ENCODE measurements at places on chromosomes 2 and 18.

GRCh38 chr2:165469417-165469816 is at the start of gene CSRNP3:
CSRNP3 (plus strand) TSS chr2:165469698; CDS start chr2:165595066, 125,368 bp downstream.
- DNase-seq: no peak

- no peak for DNase-seq
Observed at GRCh38 chr18:42067518-42067917, 112.5 kb downstream of the PIK3C3 start.

- DNase-seq: no peak
Observed at GRCh38 chr18:40877096-40877495, 1077.9 kb upstream of the PIK3C3 start.

DNA sequence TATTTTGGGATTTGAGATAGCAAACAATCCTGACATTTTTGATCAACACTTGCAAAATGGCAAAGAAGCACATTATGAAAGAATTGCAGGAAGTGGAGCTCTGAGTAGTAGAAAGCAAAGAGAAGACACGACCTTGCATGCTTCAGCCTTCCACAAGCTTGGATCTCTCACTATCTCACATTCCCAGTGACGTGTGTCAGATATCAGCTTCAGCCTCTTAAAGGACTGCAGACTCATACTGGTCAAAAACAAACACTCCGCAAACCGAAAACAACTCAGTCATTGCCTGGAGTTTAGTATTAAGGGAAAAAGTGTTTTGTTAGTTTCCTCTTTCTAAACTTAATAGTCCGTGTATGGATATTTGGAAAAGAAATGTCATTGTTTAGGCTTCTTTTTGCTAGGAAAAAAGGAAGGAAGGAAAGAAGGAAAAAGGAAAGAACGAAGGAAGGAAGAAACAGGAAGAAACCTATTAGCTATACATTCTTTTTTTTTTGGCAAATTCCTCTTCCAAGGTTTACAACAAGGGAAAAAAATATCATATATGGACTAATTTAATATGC is 32.6 kb upstream of the SLC40A1 start:
- DNase-seq: no peak

- no peak for DNase-seq
Observed at GRCh38 chr2:236867441-236868260, 218.0 kb upstream of the COPS8 start.

GRCh38 chr2:177188482-177189469 is 23.8 kb upstream of the HNRNPA3 start:
- DNase-seq: no peak

DNA sequence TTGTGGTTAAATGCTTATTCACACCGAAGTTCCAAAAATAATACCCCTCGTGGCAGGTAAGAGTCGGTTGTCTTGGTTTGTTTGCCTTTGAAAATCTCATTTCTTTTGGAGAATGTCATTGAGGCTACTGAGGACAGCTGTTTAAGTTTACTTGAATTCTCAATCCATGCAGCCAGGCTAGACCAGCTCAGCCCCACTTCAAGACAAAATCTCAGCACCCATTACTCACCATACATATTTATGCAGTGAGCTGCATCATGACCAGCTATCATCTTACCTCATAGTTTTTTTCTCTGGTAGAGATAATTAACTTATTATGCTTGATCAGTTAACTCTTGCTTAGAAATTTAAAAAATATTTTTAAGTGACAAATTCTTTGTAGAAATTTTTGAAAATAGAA is 115.9 kb downstream of the HAUS1 start:
- DNase-seq: no peak

DNA sequence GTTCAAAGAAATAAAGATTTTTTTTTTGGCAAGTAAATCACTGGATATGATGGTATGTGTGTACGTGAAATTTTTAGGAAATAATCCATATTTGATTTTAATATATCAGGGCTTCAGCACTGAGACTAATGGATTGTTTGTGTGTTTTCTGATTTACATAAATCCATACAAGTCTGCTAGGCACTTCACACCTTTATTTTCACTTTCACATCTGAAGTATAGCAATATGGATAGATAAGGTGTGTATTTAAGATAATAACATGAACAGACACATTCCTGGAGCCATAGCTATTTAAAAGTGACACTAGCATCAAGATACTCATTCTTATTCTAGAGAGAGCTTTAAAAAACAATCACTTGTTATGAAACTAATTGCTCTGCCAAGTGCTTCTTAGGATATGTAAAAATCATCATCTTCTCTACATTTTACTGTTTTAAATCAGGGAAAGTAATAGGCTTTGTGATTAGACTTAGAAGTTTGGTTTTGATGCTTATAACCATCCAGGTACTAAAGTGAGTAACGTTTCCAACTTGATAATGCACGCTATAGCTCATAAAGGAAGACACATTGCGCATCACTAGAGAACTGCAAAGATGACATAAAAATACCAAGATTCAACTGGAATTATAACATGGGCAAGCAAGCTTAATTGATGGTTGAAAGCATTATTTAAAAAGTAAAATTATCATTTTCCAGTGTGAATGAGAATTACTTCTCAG is 208.9 kb downstream of the ZEB2 start:
- DNase-seq: no peak

DNA sequence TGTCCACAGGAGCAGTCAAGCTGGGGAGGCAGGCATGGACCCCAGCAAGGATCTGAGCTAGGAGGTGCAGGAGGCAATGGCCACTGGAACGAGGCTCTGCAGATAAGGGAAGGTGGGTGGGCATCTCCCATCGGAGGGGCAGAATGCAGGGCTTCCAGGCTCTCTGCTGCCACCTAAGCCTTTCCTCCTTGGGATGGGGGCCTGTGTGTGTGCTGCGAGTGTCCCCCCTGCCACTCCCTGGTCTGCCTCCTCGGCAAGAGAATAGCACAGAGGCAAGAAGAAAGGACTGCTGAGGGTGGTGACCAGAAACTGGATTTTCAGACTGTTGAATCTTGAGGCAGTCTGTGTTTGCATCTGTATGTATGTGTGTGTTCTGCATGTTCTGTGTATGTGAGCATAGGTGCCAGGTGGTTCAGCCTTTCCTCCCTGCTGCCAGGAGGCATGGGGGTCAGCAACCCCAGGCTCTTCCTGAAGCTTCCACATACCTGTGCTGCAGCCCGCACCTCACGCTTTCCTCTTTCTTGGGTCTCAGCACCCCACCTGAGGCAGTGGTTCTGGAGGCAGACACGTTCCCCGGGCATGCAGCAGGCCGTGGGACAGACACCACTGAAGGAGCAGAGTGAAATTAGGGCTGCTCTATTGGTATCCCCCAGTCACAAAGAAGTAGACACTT is 86.7 kb downstream of the EPAS1 start:
- DNase-seq: no peak

DNA sequence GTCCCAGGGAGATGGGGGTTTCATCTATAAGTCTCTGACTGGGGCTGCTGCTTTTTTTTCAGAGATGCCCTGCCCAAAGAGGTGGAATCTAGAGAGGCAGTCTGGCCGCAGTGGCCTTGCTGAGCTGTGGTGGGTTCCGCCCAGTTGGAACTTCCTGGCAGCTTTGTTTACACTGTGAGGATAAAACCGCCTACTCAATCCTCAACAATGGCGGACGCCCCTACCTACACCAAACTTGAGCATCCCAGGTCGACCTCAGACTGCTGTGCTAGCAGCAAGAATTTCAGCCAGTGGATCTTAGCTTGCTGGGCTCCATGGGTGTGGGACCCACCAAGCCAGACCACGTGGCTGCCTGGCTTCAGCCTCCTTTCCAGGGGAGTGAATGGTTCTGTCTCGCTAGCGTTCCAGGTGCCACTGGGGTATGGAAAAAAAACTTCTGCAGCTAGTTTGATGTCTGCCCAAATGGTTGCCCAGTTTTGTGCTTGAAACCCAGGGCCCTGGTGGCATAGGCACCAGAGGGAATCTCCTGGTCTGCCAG is 152.6 kb upstream of the CYP26B1 start:
- DNase-seq: no peak

DNA sequence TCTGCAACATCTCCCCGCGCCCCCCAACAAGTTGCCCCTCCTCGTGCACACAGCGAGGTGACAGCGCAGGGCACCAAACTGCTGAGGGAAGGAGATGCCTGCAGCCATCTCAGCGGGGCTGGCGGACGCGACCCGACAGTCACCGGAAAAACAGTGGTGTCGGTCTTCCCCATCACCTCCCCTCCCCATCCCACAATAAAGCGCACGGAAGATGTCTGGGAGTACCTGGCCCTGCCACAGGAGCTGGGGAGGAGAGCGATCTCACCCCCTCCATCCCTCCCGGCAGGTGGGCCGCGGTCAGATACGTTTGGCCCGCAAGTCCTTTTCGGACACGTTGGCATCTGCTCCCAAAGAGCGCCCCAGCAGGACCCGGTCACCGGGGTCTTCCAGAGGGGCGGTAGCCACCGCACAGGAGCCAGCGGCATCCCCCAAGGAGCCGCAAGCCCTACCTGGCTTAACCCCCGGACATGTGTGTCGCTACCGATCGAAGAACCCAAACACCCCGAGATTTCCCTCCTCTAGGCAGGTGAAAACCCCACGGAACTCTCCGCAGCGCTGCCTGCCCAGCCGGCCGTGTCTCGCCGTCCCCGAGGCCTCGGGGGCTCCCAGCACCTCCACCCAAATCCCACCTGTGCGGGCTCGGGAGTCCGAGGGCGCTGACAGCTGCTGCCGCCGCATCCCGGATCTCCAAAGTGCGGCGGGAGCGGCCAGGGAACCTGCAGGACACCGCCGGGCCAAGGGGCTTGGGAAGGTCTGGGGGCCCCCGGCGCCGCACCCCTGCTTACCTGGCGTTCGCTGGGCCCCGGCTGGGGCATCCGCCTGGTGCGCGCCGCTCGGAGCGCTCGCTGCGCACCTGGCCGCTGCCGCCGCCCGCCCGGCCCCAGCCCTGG is 657 bp downstream of the ATP8B1 start:
- DNase-seq: no peak

GRCh38 chr18:39191931-39192330 is 1626.3 kb upstream of the CELF4 start:
- no peak for DNase-seq

- no peak for DNase-seq
Observed at GRCh38 chr2:15560140-15560987, 770 bp downstream of the NBAS start.

Measured in T-helper 22 cell (primary cell).